ENCODE measurements at places on chromosomes 13 and 19. TPM values are rescaled to one million over a fixed set of nuclear protein-coding genes. Genes with fewer than 3 reads are reported as not detected.
A peak's percentile ranks its signal among the peaks of the same experiment; 100 is the strongest.

ZNF57 gene
- 2.7 TPM for total RNA-seq

TARM1 gene
- total RNA-seq: not detected

ZNF799 gene
- total RNA-seq: 2.6 TPM

DNA sequence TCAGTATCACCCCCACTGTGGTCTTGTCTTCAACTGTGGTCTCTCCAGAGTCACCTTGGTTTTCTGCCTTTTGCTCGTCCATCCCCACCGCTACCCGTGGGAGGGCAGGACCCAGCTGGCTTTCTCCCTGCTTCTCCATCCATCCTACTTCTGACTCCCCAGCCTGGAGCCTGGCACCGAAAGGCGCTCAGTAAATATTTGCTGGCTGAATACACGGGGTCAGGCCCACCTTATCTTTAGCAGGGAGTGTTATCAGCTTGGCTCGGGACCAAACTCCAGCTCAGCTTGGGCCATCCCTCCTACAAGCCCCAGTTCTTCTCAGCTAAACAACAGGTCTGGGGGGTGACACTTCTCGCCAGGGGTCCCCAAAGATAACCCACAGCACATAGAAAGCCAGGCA lies 62.0 kb upstream of the KLF2 start:
- no peaks in the 10 kb centered on the region for H3K4me1 ChIP-seq
- no peak for DNase-seq
- H3K27ac ChIP-seq: no peak overlapping the region
- no peak overlapping the region for H3K4me3 ChIP-seq
- H3K36me3 ChIP-seq: no peaks in the 10 kb centered on the region

SULT2B1 gene
- total RNA-seq: not detected

- H3K4me3 ChIP-seq: peak overlapping the region; percentile 94
- peaks cover 15% of the 10 kb centered on the region for H3K4me1 ChIP-seq
- peak; percentile 65 for DNase-seq
- H3K27ac ChIP-seq: peak overlapping the region; percentile 76
Observed at GRCh38 chr13:27170516-27171243, 931 bp downstream of the USP12 start.

KCNRG gene
- total RNA-seq: 0.83 TPM

CEACAM8 gene
- not detected for total RNA-seq

DNA sequence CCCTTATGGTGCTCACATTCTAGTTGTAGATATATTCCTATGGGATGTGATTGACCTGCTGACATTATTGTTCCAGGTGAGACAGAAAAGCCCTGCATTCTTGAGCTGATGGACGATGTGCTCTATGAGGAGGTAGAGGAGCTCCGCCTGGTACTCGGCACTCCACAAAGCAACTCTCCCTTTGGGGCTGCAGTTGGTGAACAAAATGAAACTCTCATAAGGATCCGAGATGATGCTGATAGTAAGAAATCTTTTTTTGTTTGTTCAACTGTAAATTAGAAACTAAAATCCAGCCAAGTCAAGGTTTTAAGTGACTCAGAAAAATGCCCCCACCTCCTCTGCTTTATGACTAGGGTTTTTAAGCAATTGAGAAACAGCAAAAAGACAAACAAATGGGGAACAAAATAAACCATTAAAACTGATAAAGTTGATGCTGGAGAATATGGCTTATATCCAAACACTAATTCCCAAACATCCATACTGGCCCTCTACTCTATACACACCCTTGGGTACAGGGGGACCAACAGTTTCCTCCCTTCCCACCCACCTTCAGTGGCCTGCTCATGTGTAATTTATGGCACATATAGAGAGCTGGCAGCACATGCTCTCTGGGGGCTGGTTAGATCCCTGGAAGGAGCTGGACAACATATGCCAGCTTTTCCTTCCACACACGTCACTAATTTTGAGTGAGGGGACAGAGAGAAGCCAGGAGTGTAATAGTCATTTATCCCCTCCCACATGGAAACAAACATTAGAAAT lies 139.6 kb downstream of the STOML3 start:
- no peak overlapping the region for H3K4me3 ChIP-seq
- no peak overlapping the region for H3K27ac ChIP-seq
- no peaks in the 10 kb centered on the region for H3K36me3 ChIP-seq
- peaks cover 2% of the 10 kb centered on the region for H3K27me3 ChIP-seq

- no peaks in the 10 kb centered on the region for H3K36me3 ChIP-seq
- peak; percentile 75 for DNase-seq
- H3K4me1 ChIP-seq: peaks cover 7% of the 10 kb centered on the region
Observed at GRCh38 chr19:47848823-47849473, 10.1 kb upstream of the TPRX2 start.

DNA sequence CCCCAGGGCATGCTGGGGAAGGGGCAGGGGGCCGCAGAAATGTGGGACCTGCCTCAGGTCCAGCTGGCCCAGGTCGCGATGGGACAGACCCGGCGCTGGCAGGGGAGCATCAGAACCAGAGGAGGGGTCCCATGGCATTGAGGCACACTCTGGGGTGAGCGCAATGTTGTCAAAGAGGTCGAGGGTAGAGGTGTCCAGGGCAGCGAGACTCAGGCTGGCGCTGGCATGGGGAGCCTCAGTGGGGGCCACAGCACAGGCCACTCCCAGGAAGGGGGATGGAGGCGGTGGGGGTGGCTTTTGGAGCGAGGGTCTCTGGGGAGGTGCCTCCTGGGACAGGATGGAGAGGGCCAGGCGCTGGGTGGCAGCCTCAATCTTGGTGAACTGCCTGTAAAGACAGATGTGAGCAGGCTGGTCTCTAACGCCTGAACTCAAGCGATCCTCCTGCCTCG lies 944 bp downstream of the C19orf85 start:
- no peaks in the 10 kb centered on the region for H3K36me3 ChIP-seq
- H3K27ac ChIP-seq: no peak overlapping the region
- H3K27me3 ChIP-seq: peaks cover 11% of the 10 kb centered on the region

DNA sequence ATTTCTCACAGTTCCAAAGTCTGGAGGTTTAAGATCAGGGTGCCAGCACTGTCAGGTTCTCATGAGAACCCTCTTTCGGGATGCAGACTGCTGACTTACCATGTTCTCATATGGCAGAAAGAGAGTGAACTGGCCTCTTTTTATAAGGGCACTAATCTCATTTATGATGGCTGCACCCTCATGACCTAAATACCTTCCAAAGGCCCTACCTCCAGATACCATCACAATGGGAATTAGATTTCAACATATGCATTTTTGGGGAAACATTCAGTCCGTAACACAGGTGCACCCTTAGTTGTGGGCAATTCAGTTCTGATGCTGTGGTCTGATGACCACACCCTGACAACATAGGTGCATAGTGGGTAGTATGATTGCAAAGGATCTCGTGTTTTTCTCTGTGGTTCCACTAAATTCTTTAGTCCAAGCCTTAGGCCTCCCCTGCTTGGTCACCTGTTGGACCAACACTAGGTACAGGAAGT lies 33.3 kb downstream of the GARRE1 start:
- H3K27ac ChIP-seq: no peak overlapping the region
- H3K27me3 ChIP-seq: peaks cover 3% of the 10 kb centered on the region
- H3K4me1 ChIP-seq: peaks cover 3% of the 10 kb centered on the region
- H3K36me3 ChIP-seq: no peaks in the 10 kb centered on the region
- H3K4me3 ChIP-seq: no peak overlapping the region
- no peak for DNase-seq

DNA sequence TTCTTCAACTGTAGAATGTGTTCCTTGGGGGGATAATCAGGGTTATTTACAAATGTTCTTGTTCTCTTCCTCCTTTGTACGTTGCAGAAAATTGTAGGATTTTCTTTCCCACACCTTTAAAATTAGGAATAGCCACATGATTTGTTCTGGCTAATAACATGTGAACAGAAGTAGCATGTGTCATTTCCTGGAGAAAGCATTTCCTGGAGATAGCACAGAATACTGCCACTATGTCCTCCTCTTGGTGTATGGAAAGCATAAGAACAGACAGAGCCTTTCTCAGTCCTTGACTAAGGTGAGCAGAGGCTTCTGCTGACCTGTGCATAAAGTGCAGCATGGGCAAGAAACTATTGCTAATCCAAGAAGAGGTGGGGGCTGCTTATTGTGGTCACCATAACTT lies 101.8 kb downstream of the FAM216B start:
- H3K4me1 ChIP-seq: peaks cover 45% of the 10 kb centered on the region
- no peak overlapping the region for H3K27ac ChIP-seq
- H3K36me3 ChIP-seq: peaks cover 6% of the 10 kb centered on the region
- no peak for DNase-seq

- H3K27ac ChIP-seq: no peak overlapping the region
- no peak for DNase-seq
- H3K4me1 ChIP-seq: no peaks in the 10 kb centered on the region
Observed at GRCh38 chr13:26594363-26594762, 36.9 kb downstream of the WASF3 start.

GRCh38 chr13:20571676-20572075 lies 4.7 kb downstream of the IFT88 start:
- H3K27ac ChIP-seq: no peak overlapping the region
- peaks cover 5% of the 10 kb centered on the region for H3K4me1 ChIP-seq
- no peak overlapping the region for H3K4me3 ChIP-seq
- DNase-seq: no peak

GRCh38 chr19:18629166-18630088 lies 7.4 kb upstream of the KLHL26 start:
- H3K4me1 ChIP-seq: peaks cover 15% of the 10 kb centered on the region
- no peak overlapping the region for H3K4me3 ChIP-seq
- no peak for DNase-seq
- peaks cover 7% of the 10 kb centered on the region for H3K27me3 ChIP-seq
- H3K36me3 ChIP-seq: no peaks in the 10 kb centered on the region

DNA sequence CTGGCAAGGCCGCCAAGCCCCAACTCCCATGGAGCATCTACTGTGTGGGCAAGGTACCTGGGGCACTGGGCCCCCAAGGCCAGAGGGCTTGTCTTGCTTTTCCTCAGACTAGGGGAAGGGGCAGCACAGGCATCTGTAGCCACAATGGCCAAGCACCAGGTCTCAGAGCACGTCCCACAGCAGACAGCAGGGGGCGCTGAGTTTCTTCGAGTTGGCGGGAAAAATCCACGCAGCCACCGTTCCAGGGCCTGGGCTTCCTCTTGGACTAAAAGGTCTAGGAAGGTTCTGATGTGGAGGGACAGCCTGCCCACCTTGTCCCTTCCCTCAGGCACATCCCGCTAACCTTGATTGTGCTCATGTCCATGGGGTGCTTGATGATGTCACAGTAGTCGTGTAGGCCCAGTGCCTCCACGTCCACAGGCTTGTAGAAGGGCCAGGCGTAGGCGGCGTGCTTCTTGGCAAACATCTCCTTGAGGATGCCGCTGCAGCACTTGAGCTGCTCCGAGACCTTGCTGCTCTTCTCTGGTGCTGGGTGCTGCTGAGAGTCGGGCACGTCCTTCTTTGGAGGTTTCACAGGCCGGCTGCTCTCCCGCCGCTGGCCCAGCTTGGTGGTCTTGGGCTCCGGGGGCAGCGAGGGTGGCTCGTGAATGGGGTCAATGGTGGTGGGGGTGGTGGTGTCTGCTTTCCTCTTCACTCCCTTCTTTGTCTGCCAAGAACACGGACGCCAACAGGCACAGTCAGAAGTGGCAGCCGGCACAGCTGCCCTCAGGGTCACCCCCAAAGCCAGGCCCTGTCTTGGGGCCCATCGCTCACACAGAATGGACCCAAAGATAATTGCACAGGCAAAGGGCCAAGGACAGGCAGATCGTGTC lies 32.0 kb upstream of the EPHX3 start:
- peaks cover 5% of the 10 kb centered on the region for H3K36me3 ChIP-seq
- H3K27ac ChIP-seq: no peak overlapping the region
- no peak overlapping the region for H3K4me3 ChIP-seq
- peaks cover 5% of the 10 kb centered on the region for H3K27me3 ChIP-seq
- peak; percentile 93 for DNase-seq
- H3K4me1 ChIP-seq: peaks cover 18% of the 10 kb centered on the region

DNA sequence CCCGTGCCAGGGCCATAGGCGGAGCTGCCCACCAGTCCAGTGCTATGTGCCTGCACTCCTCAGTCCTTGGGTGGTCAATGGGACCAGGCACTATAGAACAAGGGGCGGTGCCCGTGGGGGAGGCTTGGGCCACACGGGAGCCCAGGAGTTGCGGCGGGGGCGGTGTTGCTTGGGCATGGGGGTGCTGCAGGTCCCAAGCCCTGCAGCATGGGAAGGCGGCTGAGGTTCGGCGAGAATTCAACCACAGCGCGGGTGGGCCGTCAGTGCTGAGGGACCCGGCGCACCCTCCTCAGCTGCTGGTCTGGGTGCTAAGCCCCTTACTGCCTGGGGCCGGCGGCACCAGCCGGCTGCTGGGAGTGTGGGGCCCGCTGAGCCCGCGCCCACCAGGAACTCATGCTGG lies 242.2 kb upstream of the SGCG start:
- no peak for DNase-seq
- H3K36me3 ChIP-seq: no peaks in the 10 kb centered on the region
- no peak overlapping the region for H3K4me3 ChIP-seq
- H3K27ac ChIP-seq: no peak overlapping the region

GRCh38 chr19:44745341-44745831 lies 3.1 kb upstream of the BCL3 start:
- H3K27ac ChIP-seq: no peak overlapping the region
- H3K27me3 ChIP-seq: peaks cover 21% of the 10 kb centered on the region
- H3K4me1 ChIP-seq: peaks cover 2% of the 10 kb centered on the region
- no peak for DNase-seq
- H3K36me3 ChIP-seq: no peaks in the 10 kb centered on the region
- H3K4me3 ChIP-seq: no peak overlapping the region

CASP14 gene
- total RNA-seq: not detected

- H3K36me3 ChIP-seq: peaks cover 47% of the 10 kb centered on the region
- peak overlapping the region; percentile 98 for H3K27ac ChIP-seq
- peaks cover 18% of the 10 kb centered on the region for H3K27me3 ChIP-seq
Observed at GRCh38 chr19:58182577-58182988, 278 bp upstream of the ZNF274 start.

FFAR1 gene
- total RNA-seq: not detected

GRCh38 chr13:40149611-40150274 lies 494.3 kb downstream of the COG6 start:
- H3K4me1 ChIP-seq: no peaks in the 10 kb centered on the region
- no peak overlapping the region for H3K27ac ChIP-seq
- no peak for DNase-seq
- no peak overlapping the region for H3K4me3 ChIP-seq

DNASE2 gene
- 7.9 TPM for total RNA-seq

COQ8B gene
- 49.9 TPM for total RNA-seq

DNA sequence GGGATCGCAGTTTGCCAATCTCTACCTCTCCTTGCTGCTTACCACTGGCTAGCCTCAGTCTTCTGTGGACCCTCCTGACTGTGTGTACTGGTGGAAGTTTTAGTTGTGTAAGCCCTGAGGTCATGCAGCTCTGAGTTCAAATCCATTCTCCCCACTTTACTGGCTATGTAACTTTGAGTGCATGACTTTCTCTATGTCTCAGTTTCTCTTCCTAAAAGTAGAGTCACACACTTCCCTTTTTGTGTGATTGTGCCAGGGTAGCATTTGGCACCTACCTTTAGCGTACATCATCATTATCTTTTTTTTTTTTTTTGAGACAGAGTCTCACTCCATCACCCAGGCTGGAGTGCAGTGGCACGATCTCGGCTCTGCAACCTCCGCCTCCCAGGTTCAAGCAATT lies 70.3 kb downstream of the MAP4K1 start:
- no peaks in the 10 kb centered on the region for H3K27me3 ChIP-seq
- H3K27ac ChIP-seq: no peak overlapping the region
- H3K4me3 ChIP-seq: no peak overlapping the region
- no peak for DNase-seq
- H3K4me1 ChIP-seq: no peaks in the 10 kb centered on the region
- no peaks in the 10 kb centered on the region for H3K36me3 ChIP-seq

Measured in glutamatergic neuron (in vitro differentiated cells).